ENCODE measurements at places on chromosomes 2 and 18.

- no peak for DNase-seq
Observed at GRCh38 chr2:36455011-36455410, 99.4 kb downstream of the CRIM1 start.

DNA sequence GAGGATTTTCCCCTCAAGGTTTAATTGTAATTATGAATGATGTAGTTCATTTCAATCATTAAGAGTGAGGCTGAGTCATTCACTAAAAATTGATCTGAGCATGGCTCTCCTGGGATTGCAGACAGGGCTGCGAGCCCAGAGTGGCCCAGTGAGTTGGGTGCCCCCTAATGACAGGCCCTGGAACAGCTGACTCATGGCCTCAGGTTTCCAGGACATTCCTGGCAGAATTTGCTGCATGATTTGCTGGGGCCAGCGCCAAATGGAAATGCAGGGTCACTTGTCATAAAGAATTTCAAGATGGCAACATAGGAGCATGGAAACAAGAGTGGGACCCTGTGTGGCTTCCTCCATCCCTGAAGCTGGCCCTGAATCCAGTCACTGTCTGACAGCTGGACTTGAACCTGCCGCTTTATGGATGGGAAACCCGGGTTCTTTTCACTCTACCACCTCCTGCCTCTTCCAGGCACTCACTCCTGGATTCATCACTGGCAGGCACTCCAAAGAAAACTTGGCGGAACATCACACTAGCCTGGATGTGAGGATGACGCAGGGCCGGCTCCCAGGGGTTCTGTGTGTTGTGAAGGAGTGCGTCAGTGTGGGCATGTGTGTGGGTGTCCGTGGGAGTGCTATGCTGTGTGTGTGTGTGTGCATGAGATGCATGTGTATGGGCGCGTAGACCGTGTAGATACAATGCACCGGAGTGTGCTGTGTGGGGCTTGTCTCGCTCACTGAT, 15.2 kb downstream of the OTOF start:
- peak; percentile 69 for DNase-seq

GRCh38 chr18:59810183-59810582, 89.6 kb upstream of the PMAIP1 start:
- DNase-seq: no peak

- DNase-seq: peak; percentile 37
Observed at GRCh38 chr2:238635647-238636051, 208.9 kb downstream of the ASB1 start.

DNA sequence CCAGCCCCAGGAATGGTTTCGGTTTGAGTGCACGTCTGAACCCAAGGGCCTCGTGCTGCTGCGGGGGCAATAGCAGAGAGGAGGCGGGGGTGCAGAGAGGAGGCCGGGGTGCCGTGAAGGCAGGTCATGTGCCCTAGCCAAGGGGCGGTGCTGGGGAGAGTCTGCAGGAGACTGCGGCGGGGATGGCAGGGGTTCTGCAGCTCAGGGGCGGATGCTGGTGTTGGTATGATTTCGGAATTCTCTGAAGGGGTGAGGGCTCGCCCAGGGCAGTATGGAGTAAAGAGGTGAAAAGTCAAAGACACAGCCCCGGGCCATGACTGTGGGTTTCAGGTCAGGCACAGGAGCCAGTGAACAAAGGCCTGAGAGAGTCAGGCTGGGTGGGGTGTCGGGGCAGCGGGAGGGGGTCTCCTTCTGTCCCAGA, 186.5 kb upstream of the HDAC4 start:
- DNase-seq: no peak

DNA sequence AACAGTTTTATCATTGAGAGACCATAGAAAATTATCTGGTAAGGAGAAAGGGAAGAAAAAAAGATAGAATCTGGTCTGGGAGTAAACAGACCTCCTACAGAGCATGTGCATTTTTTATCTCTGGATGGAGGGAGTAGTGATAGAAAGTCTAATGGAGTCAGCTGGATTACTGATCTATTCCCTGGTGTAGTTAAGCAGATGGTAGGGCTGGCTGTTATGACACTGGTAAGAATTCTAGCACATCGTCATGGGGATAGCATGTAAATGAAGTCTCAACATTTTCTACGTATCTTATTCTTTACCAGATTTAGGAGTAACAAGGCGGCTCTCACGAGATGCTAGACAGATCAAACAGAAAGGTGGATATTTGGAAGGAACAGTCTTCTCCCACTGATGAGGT, 407.4 kb downstream of the NRXN1 start:
- no peak for DNase-seq

DNA sequence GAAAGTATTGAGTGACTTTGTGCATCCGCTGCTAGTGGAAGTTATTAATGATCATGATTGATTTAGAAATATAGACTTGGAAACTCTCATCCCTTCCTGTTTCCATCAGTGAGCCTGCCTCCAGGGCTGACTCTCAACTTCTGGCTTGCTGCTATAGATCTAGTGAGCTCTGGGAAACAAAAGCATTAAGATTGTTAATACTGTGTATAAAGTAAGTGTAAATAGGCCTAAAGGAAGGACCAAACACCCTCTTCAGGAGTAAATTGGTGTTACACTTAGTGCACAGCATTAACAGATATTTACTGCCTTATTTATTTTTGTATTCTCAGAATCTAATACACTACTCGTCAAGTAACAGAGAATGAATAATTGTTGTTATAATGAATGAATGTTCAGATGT, 285.6 kb downstream of the THSD7B start:
- no peak for DNase-seq

- no peak for DNase-seq
Observed at GRCh38 chr2:6957910-6958615, 40.9 kb downstream of the RNF144A start.

GRCh38 chr2:88450186-88450585, 2.3 kb downstream of the FOXI3 start:
- DNase-seq: no peak

GRCh38 chr2:75064691-75065396, 106.4 kb downstream of the POLE4 start:
- DNase-seq: peak; percentile 44

- DNase-seq: no peak
Observed at GRCh38 chr18:48922226-48922800, 28.5 kb downstream of the SMAD7 start.

- no peak for DNase-seq
Observed at GRCh38 chr2:53694096-53694771, 73.4 kb upstream of the CHAC2 start.

DNA sequence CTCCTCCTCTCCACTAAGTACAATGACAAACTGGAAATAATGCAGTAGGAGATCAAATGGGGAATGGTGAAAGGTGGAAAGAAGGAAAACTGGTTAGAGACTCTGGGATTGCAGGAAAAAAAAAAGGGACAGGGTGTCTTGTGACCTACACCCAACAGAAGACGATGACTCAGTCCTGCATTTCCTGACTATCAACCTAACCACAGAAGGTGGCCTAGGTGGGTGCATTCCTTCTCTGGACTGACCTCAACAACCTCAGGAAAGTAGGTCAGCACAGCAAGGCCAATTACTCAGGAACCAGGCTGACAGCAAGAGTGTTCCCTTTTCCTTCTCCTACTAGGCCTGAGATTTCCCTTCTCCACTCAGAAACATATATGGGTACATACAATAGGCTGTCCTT, 1386.4 kb upstream of the ZEB2 start:
- DNase-seq: no peak

DNA sequence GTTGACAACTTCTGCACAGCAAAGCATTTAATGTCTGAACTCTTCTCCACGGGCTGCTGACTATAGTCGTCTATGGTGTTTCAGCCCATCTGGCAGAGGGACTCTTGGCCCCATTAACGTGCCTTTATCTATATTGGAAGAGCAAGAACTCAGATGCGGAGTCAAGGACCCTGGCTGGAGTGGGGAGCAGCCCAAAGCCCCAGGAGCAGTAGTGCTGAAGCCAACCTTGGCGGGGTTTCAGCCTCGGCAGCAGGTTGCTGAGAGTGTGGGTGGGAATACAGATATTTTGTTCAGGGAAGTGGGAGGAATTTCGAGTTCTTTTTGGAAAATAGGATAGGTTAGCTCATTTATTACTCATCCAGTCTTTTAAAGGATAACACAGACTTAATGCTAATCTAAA, 34.2 kb downstream of the TMEM17 start:
- DNase-seq: no peak

DNA sequence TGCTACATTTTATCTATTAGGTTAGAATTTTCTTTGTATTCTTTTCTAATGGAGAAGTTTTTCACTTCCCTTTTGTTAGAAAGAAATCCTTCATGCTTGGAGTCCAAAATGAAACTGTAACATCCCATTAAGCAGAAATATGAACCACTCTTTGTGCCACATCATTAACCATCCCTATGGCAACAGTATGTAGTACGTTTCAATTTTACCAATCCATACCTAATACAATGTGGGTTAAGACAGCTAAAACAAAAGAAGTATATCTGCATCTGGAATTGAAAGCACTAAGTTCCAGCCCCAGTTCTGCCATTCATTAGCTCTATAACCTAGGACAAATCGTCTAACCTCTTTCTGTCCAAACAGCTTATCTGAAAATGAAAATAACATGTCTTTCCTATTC, 409.2 kb upstream of the SPHKAP start:
- DNase-seq: no peak

GRCh38 chr2:109287838-109288237, 158.8 kb downstream of the SH3RF3 start:
- DNase-seq: no peak

- no peak for DNase-seq
Observed at GRCh38 chr18:32287249-32287648, 97.4 kb downstream of the MEP1B start.

DNA sequence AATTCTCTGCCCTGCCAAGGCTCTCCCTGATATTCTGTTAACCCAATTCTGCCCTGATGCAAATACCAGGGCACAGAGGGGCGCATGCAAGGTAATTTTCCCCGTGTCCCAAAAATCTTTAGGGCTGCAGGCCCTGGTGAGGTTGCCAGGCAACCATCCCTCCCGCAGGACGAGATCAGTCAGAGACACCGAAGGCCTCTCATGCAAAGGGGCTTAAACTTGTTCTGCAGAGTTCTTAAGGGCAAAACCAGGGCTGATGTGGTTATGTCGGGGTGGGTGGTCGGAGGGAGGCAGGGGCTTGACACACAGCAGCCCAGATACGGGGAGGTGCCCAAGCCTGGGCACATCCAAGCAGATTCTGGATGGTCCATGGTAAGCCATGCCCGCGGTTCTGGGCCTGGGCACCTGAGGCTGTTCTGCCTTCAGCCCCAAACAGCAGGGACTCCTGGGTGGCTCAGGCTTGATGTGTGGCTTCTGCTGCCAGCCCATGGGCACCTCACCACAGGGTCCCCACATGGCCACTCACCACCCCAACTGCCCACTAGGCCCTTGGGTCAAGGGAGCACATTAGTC, 27.2 kb downstream of the STEAP3 start:
- no peak for DNase-seq

- no peak for DNase-seq
Observed at GRCh38 chr2:192551760-192552159, 357.0 kb upstream of the TMEFF2 start.

- peak; percentile 20 for DNase-seq
Observed at GRCh38 chr2:127216095-127216494, 4.0 kb downstream of the CYP27C1 start.

GRCh38 chr2:233693963-233694362, 1.3 kb downstream of the UGT1A6 start:
- DNase-seq: no peak

GRCh38 chr18:77062518-77063003, 70.0 kb downstream of the MBP start:
- DNase-seq: no peak

DNA sequence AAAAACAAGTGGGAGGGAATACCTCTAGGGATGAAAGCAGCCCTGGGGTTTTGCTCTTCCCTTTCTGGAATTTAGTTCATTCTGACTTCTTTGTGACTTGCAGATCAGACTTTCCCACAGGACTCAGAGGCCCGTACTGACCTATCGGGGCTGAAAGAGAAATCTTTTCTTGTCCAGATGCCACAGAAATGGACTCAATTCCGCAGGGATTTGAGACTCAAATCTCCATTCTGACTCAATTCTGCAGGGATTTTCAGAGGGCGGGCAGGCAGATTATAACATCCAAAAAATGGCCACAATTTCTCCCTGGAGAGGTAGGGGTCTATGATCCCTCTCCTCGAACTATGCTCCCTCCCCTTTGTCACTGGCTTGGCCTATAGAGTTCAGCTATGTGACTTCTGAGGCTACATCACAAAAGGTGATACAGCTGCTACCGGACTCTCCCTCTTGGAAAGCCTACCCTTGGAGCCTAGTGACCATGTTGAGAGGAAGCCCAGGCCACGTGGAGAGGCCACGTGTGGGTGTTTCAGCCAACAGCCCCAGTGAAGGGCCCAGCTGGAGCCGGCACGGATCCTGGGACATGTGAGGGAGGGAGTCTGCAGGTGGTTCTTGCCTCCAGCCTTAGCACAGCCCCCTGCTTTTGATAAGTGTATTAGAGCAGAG, 4.8 kb upstream of the EFHD1 start:
- DNase-seq: no peak

- DNase-seq: no peak
Observed at GRCh38 chr2:219698748-219699439, 71.5 kb downstream of the SLC4A3 start.

DNA sequence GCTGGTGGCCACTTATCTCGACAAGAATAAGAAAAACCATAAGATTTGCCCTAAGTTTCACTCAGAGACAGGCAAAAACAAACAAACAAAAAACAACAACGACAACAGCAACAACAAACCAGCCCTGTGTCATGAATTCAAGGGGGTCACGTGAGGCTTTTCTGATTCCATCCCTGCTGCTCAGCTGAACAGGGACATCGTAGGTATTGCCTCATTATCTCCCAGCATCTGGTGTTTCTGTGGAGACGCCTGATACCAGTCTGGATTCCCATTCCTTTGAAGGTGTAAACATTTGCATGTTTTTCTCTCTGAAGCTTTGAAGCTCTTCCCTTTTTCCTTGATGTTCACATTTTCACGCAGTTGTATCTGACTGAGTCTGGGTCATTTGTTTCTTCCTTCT, 117.4 kb downstream of the KCNF1 start:
- no peak for DNase-seq

DNA sequence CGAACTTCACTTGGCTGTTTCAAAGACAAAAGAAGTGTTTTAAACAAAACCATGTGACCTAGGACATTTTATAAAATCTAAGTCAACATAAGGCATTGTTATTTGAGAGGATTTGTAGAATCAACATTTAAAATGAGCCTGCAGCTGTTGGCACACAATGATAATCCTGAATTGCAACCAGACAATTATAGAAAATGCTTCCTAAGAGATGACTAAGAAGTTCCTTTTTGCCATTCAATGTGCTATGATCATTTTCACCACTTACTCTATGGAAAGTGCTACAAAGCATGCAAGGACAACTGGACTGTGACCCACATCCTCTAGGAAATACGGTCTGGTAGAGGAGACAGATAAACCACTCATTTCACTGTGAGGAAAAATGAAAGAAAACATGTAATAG, 246.4 kb downstream of the CDH20 start:
- DNase-seq: no peak

GRCh38 chr18:6885992-6886796, 156.7 kb downstream of the ARHGAP28 start:
- DNase-seq: peak; percentile 61

DNA sequence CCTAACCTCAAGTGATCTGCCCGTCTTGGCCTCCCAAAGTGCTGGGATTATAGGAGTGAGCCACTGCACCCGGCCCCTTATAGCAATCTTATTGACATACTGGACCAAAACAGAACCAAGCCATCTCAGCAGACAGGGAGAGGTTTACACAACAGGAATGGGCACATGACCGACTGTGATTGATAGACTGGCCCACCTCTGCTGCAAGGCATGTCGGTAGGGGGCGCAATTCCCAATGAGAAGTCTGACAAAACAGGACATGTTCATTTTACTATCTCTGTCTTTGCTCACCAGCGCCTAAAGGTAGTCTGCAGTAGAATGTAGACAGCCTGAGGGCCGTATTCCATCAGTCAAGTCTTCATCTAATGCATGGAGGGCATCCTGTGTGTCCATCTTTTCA, 2.0 kb downstream of the LYPD6B start:
- no peak for DNase-seq

Measured in fibroblast of skin of right quadriceps (primary cell).